ENCODE measurements at places on chromosomes 1 and 21.

DNA sequence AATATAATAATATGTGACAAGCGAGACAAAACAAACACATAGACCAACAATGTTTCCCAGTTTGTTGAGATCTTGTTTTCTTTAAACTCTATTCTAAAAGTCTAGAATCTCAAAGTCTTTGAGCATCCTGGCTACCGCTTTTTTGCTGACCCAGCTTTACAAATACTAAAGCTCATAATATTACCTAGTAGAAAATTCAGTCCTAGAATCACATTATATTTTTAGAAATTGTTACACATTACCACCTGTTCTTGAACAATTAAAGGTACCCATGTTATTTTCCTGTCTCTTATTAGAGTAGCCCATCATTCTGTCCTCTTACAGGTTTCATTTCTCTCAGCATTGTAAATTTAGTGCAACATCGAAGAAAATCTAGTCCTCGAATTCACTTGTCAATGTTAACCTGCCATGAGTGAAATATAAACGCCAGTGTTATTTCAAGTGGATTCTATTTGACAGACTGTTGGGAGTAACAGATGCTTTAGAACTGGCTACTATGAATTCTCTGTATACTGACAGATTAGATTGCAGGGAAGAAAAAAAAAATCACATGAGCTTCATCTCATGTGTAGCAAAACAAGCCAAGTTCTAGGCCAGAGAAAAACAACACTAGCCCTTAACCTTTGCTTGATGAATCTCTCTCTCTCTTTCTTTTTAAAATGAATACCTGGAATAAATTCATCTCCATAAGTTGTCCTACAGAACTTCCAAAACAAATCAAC lies 851.2 kb upstream of the ADAMTS5 start:
- no peak for DNase-seq

GRCh38 chr1:26237230-26237966 lies 3.4 kb downstream of the CEP85 start:
- DNase-seq: no peak

GRCh38 chr1:89894210-89895201 lies 73.7 kb downstream of the LRRC8D start:
- no peak for DNase-seq

DNA sequence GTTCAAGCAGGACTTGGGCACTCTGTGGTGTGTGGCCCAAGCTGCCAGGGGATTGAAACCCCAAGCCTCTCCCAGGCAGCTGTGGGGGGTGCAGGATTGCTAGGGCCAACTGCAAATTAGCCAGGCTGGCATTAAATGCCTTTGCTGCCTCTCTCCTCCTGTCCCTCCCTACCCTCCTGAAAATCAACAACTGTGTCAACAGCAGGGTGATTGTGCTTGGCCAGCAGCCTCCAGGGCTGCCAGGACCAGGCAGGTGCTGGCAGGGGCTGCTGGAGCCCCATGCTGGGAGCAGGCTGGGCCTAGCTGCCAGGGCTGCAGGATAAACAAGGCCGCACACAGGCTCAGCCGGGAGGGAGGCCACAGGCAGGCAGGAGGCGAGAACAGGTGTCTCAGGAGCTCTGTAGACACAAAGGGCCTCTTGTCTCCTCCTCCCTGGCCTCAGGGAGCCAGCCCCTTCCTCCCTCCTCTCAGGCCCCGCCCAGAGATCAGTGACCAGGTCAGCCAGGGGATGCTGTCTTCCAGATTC lies 11.4 kb downstream of the SOX13 start:
- DNase-seq: no peak
